Activated effector memory CD4-positive, alpha-beta T cell treated with Interleukin-2 at 50 U/mL for 16 hours (primary cell): ENCODE measurements at places on chromosomes 5 and 9.
A peak's percentile ranks its signal among the peaks of the same experiment; 100 is the strongest.

- DNase-seq: no peak
These were observed 628.3 kb downstream of the DNAH5 start for GRCh38 chr5:13316176-13316575.

DNA sequence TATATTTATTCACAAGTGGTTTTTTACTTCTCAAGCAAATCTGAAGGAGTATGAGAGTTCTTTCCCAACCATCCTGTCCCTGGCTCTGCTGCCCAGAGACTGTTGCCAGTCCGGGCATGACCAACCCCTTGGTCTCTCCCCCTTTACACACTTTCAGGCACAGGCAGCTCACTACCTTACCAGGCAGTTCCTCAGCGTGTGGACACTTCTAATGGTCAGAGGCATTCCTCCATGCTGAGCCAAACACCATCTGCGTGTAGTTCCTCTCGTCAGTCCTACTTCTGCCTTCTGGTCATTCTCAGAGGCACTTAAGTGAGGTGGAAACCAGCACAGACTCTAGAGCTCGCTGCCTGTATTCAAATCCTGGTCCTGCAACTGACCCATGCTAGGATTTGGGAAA, 56.1 kb downstream of the TSTD2 start:
- DNase-seq: no peak

DNA sequence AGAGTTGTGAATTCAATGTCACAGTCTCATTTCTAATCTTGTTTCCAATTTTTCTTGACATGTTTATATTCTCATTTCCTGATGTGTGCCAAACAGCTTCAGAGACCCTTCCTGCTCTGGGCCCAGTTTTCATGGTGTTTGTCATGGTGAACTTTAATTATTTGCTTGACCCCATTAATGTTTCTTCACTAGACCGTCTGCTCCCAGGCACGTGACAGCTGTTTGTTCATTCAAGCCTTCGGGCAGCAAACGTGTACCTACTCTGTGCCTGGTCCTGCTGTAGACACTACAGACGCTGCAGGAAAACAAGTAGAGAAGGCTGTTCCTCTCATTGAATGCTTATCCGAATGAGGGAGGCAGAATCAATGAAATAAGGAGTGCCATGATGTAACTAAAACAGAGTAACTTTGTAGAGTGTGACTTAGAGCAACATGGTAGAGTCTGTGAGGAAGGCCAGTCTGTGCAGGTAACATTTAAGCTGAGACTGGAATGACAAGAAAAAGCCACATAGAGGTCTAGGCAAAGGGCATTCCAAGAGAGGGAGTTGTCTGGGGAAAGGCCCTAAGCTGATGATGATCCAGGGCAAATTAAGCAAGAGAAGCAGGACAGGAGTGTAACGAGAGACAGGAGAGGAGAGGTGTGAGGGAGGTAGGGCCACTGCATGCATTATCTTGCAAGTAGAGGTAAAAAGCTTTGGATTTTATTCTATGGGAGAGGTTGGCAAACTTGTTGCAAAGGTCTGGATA, 191.4 kb downstream of the SEMA5A start:
- DNase-seq: no peak

DNA sequence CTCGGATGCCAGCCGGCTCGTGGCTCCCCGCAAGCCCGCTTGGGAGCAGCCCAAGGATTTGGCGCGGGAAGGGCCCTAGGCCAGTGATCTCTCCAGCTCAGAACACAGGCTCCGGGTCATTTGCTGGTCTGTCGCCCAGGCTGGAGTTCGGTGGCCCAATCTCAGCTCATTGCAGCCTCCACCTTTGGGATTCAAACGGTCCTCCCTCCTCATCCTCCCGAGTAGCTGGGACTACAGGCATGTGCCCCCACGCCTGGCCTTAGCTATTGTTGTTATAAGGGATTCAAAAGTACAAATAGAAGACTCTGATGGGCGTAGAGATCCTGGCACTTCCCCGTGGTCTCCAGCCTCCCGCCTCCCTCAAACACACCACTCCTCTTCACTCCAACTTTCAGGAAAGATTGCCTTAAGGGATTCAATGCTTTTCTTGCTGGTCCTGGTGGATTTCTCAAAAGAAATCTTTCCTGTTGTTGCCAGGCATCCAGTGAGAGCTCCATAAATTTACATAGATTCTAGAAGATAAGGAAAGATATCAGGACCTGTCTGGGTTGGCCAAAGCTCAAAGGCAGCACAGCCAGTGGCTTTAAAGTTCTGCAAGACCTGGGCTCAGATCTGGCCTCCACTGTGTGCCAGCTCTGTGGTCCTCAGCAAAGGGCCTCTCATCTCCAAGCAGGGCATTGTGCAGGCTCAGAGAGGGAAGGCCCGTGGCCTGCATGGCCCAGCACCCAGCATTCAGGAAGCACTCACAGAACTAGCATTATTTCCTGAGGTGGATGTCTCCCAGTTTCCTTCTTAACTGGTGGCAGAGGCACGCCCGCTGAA, 1.0 kb downstream of the AIF1L start:
- no peak for DNase-seq

- no peak for DNase-seq
These were observed 113.3 kb upstream of the GRAMD2B start for GRCh38 chr5:126309860-126310259.

DNA sequence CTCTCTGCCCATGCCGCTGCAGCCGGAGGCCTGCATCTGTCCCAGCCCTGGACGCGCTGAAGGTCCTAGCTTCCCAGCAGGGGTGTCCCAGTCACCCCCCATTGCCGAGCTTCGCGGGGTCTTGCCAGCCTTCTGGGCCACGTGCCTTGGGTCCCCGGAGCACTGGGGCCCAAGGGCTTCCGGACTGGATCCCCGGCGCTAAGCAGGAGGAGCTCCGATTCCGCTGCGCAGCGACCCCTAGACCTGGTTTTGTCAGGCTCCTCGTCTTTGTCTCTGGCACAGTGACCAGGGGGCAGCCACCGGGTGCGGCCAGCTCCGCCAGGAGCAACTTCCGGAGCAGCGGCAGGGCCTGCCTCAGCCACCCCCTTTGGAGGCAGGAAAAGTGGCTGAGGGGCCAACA, 3.3 kb upstream of the IRX1 start:
- no peak for DNase-seq

GRCh38 chr5:126014676-126015075, 408.5 kb upstream of the GRAMD2B start:
- DNase-seq: no peak

- no peak for DNase-seq
These were observed 46.1 kb upstream of the CER1 start for GRCh38 chr9:14768405-14769229.

DNA sequence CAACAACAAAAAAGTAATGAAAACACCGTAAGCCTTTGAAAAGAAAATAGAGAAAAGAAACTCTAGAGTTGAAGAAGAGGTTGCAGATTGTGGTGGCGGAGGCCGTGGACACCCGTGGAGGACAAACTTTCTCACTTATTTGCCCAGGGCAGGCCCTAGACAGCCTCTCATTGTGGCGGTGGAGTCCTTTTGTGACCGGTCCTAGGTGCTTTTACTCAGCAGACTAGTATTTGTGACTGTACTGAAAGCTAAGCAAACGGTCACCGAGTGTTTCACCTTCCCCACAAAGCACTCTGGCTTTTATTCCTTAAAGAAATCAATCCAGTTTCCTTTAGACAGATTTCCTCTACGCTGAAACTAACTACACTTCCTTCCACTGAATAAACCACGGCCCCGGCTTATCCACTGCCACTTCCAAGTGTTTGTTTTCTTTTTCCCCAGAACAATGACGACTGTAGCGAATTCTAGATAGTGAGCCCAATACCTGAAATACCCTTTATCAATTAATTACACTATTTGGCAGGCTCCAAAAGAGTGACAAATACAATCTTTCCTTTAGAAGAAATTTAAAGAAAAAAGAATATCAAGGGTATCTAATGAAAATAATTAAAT, 210.2 kb upstream of the TARS1 start:
- no peak for DNase-seq

GRCh38 chr9:118630931-118631595, 738.2 kb downstream of the BRINP1 start:
- DNase-seq: no peak

- no peak for DNase-seq
These were observed 142.8 kb downstream of the BARX1 start for GRCh38 chr9:93812410-93812668.

DNA sequence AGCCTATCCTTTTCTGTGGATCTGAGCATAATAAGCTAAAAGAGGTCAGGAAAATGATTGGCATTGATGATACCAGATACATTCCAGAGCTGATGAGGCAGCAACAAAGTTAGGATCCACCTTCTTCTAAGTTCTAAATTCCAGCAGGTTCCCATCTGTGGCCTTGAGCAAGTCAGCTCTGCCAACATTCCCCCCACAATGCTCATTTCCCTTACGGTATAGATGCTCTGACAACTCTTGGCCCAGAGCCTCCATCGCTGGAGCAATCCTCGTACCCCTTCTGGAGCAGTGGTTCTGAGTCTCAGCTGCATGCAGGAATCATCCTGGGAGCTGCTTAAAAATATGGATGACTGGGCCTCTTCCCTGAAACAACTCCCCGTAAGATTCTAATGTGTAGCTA, 78.1 kb downstream of the MED27 start:
- no peak for DNase-seq

- peak; percentile 58 for DNase-seq
These were observed 232.5 kb downstream of the ARHGAP26 start for GRCh38 chr5:143002459-143003327.

- DNase-seq: no peak
These were observed 69.7 kb upstream of the TRIM32 start for GRCh38 chr9:116617389-116617788.

GRCh38 chr9:90044710-90045151, 439.9 kb downstream of the GADD45G start:
- DNase-seq: no peak

DNA sequence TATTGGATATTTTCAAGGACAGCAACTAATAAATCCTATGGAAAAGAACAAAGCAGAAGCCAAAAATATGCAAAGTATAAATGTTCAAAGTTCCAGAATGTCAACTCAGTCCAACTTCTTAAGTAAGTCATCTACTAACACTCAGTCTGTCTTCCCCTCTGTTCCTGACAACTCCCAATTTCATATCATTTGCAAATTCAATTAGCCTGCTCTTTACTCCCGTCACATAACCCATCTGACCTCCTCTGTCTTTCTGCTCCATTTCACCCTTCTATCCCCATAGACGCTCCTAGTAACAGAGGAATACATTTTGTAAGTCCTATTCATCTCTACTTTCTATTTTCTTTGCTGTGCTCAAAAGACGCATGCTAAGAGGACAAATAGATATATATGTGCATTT, 659.8 kb upstream of the MEF2C start:
- DNase-seq: no peak

- no peak for DNase-seq
These were observed 22.4 kb downstream of the ZDHHC11B start for GRCh38 chr5:761854-762710.

GRCh38 chr5:78157001-78157400, 137.5 kb downstream of the AP3B1 start:
- DNase-seq: no peak

GRCh38 chr5:105739732-105740131, 1931.0 kb downstream of the EFNA5 start:
- no peak for DNase-seq

DNA sequence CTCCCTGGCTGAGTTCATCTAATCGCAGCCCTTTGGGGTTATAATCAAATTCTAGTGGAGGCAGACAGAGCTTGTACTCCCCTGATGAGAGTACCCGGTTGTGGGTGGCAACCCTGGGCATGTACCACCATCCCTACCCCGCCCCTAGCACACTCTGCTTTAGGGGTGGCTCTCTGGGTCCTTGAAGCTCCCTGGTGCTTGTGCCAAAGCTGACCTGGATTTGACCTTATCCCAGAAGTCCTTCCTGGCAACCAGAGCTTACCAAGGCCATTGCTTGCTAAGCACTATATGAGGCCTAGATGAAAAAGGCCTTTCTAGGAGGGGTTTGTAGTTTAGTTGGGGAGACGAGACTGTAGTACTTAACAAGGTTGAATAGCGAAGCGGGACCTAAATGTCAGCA, 72.2 kb downstream of the RGS3 start:
- DNase-seq: no peak
